Stimulated activated naive B cell treated with anti-CD40 and anti-IgM and Interleukin-4, amounts not matched to agents 10 μg/mL and 1 μg/mL and 100 μg/mL, for 72 hours (primary cell): ENCODE measurements at places on chromosomes 1 and 21.

- peak; percentile 18 for DNase-seq
These were observed 276.3 kb upstream of the GREM2 start for GRCh38 chr1:240888039-240888786.

GRCh38 chr1:219883400-219884332, 44.7 kb downstream of the SLC30A10 start:
- DNase-seq: no peak

DNA sequence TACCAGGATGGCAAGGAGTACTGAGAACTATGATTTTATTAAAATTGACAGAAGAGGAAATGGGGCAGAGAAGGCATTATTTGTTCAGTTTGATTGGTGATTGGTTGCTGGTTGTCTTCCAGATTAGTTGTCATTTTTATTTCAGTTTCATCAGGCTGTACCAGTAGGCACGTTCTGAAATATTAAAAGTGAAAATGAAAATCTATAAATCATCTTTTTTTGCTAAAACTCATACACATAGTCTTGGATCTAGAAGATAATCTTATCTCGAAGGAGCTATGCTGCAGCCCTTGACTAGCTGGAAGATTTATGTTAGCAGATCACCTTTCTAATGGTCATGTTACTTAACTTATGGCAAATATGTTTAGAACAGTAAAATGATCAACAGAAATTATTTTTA, 29.0 kb downstream of the NEK7 start:
- no peak for DNase-seq

DNA sequence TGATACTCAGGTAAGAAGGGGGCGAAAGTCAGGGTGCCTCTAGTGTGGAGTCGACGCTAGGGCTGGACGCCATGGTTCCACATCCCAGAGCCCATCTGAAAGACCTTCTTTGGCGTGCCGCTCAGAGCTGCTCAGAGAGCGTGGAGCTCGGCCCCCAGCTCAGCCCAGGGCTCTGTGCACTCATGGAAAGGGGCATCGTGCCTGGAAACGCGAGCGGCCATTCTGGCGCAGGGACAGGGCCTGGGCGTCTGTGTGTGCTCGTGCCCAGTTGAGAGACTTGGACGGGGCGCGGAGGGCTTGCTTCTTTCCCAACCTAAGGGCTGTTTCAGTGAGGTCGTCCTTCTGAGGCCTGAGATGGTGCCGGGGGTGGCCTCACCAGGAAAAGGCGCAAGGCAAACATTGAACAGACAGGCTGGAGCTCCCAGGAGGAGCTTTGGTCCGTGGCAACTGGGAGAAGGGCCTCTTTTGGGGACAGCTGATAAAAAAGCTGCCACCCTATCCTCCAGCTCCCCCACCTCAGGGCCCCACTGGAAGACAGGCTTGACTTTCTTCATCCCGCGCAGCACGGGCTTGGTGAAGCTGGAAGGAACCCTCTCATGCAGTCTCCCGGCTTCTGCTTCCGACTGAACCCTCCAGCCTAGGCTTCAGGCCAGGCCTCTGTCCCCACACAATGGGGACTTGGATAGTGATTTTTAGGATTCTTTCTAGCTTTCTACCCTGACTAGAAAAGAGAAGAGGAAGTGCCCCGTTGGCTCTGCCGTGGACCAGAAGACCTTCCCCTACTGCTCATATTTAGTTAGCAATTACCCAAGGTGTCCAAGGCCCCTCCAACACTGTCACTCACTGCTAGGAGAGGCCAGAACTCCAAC, 77.1 kb downstream of the CD58 start:
- DNase-seq: no peak

- DNase-seq: no peak
These were observed 163.9 kb downstream of the TSEN15 start for GRCh38 chr1:184215274-184215925.

GRCh38 chr1:185570962-185571361, 163.2 kb upstream of the HMCN1 start:
- DNase-seq: no peak

DNA sequence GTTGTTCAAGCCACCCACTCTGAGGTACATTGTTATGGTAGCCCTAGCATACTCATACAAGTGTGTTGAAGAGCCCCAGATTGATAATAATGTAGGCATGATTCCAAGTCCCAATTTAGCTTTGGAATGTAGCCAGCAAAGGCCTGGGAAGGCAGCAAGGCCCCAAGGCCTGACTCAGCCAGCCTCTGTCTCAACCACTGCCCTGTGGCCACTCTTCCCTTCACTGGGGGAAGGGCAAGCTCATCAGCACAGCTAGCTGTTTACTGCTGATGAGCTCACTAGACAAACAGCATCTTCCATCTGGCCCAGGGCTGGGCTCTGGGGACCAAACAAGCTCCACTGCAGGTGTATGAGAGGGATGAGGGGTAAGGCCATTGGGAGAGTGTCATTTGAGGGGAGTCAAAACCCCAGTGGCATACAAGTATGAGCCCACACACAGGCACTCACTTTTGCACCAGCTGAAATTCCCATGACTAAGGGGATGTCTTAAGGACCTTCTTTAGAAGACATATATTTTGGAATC, 2.2 kb upstream of the IRF6 start:
- no peak for DNase-seq

DNA sequence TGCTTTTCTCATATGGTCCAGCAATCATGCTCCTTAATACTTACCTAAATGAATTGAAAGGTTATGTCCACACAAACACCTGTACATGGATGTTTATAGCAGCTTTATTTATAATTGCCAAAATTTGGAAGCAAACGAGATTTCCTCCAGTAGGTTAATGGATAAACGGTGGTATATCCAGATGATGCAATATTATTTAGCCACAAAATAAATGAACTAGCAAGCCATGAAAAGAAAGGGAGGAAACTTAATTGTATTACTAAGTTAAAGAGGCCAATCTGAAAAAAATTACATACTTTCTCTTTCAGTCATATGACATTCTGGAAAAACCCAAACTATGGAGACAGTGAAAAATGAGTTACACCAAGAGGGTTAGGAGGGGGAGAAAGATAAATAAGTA, 76.3 kb upstream of the LRRC7 start:
- DNase-seq: no peak

DNA sequence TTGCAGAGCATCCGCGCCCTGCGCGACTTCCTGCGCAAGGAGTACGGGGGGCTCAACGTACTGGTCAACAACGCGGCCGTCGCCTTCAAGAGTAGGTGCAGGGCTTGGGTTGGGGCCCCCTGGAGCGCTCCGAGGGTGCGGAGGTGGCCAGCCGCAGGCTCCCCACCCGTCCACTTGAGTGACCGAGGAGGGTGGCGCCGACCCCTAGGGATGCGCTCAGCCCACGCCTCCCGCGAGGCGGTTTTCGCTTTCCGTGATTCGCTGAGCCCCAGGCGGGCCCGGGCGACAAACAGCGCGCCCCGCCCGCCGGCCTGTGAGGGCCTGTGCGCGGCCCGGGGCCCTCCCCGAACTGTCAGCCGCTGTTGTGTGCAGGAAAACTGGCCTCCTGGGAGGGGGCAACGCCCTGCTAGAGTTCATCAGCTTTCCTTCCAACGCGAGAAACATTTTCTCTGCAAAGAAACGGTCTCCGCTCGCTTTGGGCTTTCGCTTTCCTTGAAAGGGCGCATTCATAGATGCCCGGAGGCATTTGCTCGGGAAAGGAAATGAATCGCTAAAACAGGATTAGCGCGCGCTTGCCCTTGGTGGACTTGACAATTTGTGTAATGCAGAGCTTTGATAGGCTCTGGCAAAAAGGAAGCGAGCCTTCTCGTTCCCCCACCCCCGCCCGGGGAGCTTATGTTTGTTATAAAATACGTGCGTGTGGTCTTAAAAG, 668 bp downstream of the CBR3 start:
- peak; percentile 53 for DNase-seq

DNA sequence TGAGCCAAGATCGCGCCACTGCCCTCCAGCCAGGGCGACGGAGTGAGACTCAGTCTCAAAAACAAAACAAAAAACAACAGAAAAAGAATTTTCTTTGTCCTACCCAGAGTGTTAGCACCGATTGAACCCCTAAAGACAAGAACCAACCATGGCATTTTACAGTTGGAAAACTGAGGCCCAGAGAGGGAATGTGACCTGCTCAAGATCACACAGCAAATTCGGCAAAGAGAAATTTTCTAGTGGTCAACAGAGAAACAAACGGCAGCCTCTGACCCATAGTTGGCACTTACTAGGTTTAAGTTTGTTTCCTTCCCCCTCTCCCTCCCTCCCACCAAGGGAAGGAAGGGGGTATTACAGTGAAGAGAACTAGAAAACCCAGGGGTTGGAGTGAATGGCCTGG, 20.5 kb upstream of the ACTL8 start:
- no peak for DNase-seq

DNA sequence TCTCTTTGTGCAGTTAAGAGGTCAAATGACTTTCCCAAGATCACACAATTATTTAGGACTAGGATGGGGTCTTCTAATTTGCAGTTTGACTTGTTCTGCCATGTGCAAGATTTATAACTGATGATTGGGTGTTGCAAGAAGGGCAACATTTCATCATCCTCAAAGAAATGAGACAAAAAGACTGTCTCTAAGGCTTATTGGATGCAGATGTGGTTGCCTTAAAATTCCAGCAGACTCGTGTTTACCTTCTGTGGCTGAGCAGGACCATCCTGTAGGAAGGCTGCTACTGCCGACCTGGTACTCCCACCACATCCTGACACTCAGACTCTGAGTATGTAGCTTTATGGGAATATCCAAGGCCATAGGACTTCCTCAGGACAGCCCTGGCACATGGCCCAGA, 99.9 kb upstream of the SGIP1 start:
- DNase-seq: no peak

DNA sequence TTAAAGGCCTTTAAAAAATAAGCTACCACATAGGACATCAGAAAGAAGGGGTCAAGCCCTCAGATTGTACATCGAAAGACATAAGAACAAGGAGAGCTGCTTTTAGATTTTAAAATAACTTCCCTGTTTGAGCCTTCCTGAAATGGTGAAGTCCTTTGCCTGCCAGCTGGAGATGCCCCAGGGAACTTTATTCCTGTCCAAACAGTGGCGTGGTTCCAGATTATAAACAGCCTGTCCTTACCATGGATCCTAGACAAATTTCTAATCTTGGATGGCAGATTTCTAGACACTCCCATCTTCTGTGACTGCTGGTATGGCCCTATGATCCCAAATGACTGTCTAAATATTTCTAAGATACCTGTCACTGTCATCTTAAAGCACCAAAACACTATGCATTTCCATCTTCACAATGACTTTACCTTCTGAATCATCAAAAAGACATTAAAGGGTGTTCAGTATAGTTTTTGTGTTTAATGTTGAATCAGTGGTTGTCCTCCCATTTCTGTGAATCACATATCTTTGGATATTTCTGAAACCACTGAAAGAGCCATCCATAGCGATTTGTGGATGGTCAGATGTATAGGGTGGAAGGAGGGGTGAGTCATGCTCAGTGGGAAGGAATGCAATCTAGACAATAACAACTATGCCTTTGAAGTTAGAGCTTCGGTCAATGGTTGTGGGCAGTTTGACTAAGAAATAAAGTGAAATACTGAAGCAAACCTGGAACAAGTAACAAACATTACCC, 23.2 kb downstream of the ILDR2 start:
- DNase-seq: no peak

DNA sequence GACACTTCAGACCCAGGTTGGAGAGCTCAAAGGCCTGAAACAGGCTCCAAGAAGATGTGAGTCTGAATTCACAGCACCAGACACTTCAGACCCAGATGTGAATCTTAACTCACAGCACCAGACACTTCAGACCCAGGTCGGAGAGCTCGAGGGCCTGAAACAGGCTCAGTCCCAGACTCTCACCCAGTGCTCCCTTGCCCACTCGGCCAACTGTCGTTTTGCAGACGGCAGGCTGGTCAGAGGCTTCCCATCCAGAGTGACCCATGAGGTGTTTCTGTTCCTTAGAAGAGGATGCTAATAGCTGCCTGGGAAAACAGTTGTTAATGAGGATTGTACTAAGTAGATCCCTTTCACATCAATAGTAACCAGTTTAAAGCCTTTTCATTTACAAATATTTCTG, 88.4 kb downstream of the ADARB1 start:
- DNase-seq: no peak

- DNase-seq: no peak
These were observed 156.0 kb upstream of the JUN start for GRCh38 chr1:58939666-58940370.

DNA sequence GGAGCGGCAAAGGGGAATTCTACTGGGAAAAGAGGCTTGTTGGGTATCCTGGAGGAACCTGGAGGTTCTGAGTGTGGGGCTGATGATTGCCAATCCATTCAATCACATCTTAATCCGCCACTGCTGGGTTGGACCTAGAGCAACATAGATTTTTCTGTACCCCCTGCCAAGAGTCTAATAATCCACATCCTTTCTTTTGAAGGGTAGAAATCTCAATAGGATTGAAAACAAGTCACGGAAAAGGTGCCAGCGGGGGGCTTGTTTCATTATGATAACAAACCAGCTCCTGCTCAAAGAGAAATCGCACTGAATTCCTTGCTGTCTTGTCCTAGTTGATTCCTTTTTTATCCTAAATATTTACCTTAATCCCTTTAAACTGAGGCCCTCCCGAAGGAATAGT, 528.5 kb downstream of the ADGRL2 start:
- DNase-seq: no peak

GRCh38 chr1:229599218-229599954, 26.5 kb downstream of the TAF5L start:
- DNase-seq: no peak

- DNase-seq: no peak
These were observed 30.0 kb downstream of the BATF3 start for GRCh38 chr1:212669600-212669999.

DNA sequence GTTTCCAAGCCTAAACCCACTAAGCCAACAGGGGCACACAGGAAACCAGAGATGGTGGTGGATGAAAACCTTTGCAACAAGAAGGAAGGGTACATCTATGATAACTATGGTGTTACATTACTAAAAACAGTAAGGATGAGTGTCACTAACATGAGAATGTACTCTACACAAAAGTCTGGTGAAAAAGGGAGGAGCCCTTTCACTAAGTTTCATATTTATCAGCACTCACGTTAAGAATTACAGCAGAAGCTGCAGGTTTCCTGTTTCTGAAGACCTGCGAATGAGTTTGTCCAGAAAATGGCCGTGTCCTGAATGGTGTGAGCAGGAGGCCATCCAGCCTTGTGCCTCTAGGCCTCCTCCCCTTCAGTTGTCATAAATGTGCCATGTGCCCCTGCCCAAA, 17.8 kb downstream of the ABCG1 start:
- DNase-seq: no peak

DNA sequence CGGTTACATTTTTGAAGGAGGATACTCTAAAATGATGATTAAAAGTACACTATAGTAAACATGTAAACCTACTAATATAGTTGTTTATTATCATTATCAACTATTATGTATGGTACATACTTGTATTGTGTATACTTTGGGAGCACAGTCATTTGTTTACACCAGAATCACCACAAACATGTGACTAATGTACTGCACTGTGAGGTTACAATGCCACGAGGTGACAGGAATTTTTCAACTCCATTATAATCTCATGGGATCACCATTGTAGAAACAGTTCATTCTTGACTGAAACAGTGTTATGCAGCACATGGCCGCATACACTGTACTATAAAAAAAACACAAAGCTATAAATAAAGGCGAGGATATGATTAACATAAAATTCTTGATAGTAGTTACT, 44.3 kb downstream of the GPATCH2 start:
- DNase-seq: no peak
